ENCODE measurements at places on chromosomes 2 and 18.
A peak's percentile ranks its signal among the peaks of the same experiment; 100 is the strongest.

DNA sequence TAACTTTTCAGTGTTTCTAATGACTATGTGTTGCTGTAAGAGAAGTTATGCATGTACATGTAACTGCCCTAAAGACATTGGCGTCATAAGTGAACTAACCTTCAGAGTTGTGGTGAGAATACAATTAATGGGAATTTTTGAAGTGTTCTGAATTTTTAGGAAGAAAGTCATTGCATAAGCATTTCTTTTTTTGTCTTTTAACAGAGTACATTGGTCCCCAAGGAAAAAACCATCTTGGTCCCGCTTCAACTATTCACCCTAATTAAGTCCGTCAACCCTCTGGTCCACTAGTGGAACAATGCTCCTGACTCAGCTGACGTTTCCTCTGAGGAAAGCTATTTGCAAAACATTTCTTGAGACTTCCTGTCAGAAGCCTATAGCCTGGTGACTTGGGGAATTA is 41.1 kb upstream of the VIT start:
- DNase-seq = no peak

DNA sequence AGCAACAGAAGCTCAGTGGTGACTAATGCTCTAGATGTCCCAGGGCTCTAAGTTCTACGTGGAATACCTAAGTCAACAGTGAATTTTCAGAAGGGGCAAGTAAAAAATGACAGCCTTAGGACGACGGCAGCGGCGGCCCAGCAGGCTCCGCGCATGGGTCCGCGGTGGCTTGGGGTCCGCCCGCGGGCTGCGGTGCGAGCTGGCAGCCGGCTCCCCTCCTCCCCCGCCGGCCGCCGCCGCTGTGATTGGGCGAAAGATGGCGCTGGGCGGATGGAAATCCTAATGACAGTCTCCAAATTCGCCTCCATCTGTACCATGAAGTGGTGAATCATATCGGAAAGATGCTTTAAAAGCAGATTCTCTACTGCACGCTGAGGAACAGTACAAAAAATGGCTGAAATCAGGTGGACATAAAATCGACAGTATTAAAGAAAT is 74.7 kb downstream of the HNRNPLL start:
- DNase-seq = peak; percentile 64

- no peak for DNase-seq
Observed at GRCh38 chr18:73563345-73563744, 584.3 kb downstream of the FBXO15 start.

DNA sequence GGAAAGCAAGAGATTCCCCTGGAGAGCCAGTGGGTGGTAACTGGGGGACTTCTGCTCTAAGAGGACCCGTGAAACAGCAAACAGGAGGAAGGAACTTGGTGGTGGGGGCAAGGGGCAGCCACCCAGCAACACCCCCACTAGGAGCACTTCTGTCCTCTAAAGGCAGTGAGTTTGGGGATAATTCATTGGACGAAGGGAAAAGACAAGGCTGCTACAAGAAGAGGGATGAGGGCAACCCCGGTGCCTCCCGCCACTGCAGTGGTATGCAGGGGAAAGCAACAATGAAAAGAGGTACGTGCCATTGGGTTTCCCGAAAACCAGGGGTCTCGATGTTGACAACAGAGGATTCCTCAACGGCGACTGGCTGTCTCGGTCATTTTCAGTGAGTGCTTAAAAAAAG is 9.1 kb downstream of the RPL31 start:
- no peak for DNase-seq

GRCh38 chr2:54009549-54009948 is 38.8 kb upstream of the PSME4 start:
- no peak for DNase-seq

- no peak for DNase-seq
Observed at GRCh38 chr2:158486150-158486969, 29.6 kb downstream of the PKP4 start.

GRCh38 chr2:240225131-240225530 is 84.7 kb upstream of the OTOS start:
- DNase-seq = no peak

DNA sequence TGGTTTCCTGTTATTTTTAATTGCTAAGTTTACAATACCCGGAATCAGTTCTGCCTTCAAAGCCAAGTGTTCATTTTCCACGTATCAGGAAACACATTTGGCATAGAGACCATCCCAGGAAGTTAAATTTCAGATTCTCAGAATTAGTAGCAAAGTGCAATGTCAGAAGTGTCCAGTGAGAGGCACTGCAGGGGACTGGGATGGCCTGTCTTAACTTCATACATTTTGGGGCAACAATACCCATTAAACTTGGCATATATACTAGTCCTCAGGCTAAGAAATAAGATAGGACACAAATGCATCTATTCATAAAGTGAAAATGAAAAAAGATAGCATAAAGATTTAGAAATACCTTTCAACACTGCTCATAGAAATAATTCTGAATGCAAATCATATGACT is 1.5 kb upstream of the IL1RL2 start:
- peak; percentile 44 for DNase-seq

- no peak for DNase-seq
Observed at GRCh38 chr18:3572761-3573160, 122.8 kb downstream of the TGIF1 start.

DNA sequence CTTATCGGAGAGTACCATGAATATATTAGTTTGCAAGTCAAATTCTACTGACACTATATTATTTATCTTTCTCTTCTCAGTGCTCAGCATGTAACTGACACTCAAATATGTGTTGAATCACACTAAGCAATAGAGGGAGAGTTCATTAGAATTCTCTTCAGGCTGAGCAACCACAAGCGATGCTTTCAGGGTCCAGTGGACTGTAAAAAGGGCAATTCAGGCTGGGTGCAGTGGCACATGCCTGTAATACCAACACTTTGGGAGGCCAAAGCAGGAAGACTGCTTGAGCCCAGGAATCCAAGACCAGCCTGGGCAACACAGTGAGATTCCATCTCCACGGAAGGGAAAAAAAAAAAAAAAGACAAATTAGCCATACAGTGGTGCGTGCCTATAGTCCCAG is 16.3 kb downstream of the PDE6D start:
- DNase-seq = no peak

All from HCEC 1CT (cell line).